ENCODE measurements at places on chromosomes 1 and 21.

- no peaks in the 10 kb centered on the region for H3K27me3 ChIP-seq
- H3K27ac ChIP-seq: no peak overlapping the region
- H3K36me3 ChIP-seq: no peaks in the 10 kb centered on the region
Measured at GRCh38 chr1:247535402-247535801, 838 bp downstream of the OR2C3 start.

DNA sequence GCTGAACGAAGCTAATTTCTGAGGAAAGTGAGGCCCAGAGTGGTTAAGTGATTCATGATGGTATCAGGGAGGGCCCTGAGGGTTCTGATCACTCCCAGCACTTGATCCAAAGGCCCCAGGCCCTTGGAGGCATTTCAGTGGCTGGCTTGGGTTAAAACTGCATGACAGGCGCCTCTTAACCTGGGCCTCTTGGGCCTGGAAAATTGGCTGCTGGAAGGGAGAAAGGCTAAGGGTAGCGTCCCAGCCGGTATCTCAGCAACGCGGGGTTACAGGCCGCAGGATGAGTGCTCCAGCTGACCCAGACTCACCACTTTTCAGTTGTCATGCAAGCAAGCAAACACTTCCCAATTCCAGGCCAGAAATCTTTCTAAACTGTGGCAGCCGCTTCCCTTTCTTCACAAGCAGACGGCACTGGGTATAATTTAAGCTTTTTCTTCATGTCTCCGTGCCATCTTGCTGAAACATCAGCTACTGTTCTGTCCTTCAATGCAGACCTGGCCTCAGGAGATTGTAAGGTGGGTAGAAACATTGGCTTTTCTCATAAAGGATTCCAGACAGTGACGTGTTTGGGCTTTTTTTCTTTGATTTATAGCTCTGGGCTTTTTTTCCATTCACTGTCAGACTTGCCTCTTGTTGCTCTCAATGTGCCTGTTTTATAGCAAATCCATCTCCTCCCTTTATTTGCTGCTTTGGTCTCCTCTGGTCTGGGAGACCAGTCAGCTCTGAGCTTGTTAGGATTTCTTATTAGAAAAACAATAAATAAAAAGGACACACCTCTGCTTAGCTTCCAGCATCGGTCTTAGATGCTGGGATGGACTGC, 229.1 kb downstream of the KCNJ6 start:
- H3K27ac ChIP-seq: no peak overlapping the region
- H3K27me3 ChIP-seq: peaks cover 14% of the 10 kb centered on the region
- no peaks in the 10 kb centered on the region for H3K36me3 ChIP-seq
- H3K4me1 ChIP-seq: no peaks in the 10 kb centered on the region
- H3K4me3 ChIP-seq: no peak overlapping the region

- H3K4me1 ChIP-seq: peaks cover 24% of the 10 kb centered on the region
- peak overlapping the region; percentile 53 for H3K27ac ChIP-seq
- no peaks in the 10 kb centered on the region for H3K36me3 ChIP-seq
- H3K27me3 ChIP-seq: no peaks in the 10 kb centered on the region
- no peak overlapping the region for H3K4me3 ChIP-seq
Measured at GRCh38 chr1:215273838-215274516, 191.4 kb downstream of the KCNK2 start.

- H3K4me1 ChIP-seq: peaks cover 10% of the 10 kb centered on the region
- no peak for DNase-seq
Measured at GRCh38 chr1:150508982-150509381, 1.1 kb downstream of the ECM1 start.

DNA sequence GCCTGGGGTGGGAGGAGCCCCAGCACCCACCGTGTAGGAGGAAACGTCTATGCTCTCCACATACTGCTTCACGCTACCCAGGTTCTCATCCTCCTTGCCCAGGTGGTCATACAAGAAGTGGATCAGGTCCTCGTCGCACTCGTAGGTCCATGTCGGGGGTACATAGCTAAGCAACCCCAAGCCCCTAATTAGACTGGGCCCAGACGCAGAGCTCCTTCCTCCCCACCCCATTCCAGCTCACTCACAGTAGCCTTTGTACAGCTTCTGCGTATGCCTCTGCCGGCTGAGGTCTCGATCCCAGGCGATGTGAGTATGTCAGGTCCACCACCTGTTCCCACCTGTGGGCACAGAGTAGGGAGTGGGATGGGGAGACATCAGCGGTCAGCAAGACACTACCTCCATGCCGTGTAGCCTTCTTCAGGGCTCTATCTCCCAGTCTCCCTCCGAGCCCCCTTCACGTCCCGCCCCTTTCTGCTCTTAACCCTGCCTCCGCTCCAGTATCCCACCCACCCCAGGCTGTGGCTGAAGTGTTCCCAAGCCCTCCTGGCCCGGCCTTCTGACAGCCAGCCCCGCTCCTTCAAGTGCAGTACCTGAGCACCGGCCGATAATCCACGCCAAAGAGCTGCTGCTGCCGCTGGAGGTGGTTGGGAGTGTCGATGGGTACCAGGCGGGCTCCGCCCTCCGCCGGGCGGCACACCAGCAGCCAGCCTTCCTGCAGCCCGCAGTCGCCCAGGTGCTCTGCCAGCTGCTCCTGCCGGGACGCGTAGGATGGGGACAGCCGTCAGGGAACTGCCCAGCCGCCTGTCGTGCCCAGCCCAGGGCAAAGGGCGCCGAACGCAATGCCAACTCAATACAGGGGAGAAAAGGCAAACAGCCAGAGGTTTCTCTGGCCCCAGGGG, 919 bp downstream of the HECTD3 start:
- H3K27ac ChIP-seq: no peak overlapping the region
- peaks cover 40% of the 10 kb centered on the region for H3K36me3 ChIP-seq
- peak; percentile 24 for DNase-seq
- peak overlapping the region; percentile 79 for H3K4me3 ChIP-seq

GRCh38 chr1:246506367-246506673, 759 bp downstream of the SMYD3 start:
- peaks cover 14% of the 10 kb centered on the region for H3K4me1 ChIP-seq
- no peaks in the 10 kb centered on the region for H3K36me3 ChIP-seq
- peak; percentile 5 for DNase-seq
- no peak overlapping the region for H3K27ac ChIP-seq
- H3K4me3 ChIP-seq: peak overlapping the region; percentile 80

GRCh38 chr1:92901699-92902405, 59.4 kb downstream of the DIPK1A start:
- no peaks in the 10 kb centered on the region for H3K4me1 ChIP-seq
- H3K27me3 ChIP-seq: peaks cover 2% of the 10 kb centered on the region
- H3K27ac ChIP-seq: no peak overlapping the region
- H3K36me3 ChIP-seq: no peaks in the 10 kb centered on the region
- DNase-seq: no peak

GRCh38 chr1:228997721-228998144, 262.5 kb downstream of the RHOU start:
- H3K4me1 ChIP-seq: no peaks in the 10 kb centered on the region
- no peaks in the 10 kb centered on the region for H3K27me3 ChIP-seq
- DNase-seq: no peak

GRCh38 chr1:207873055-207873890, 37.7 kb downstream of the CD34 start:
- H3K27ac ChIP-seq: no peak overlapping the region
- no peak for DNase-seq
- no peaks in the 10 kb centered on the region for H3K27me3 ChIP-seq
- H3K4me3 ChIP-seq: no peak overlapping the region
- no peaks in the 10 kb centered on the region for H3K36me3 ChIP-seq
- H3K4me1 ChIP-seq: no peaks in the 10 kb centered on the region

- no peaks in the 10 kb centered on the region for H3K27me3 ChIP-seq
- H3K27ac ChIP-seq: no peak overlapping the region
- no peak for DNase-seq
- H3K4me3 ChIP-seq: no peak overlapping the region
- H3K36me3 ChIP-seq: no peaks in the 10 kb centered on the region
Measured at GRCh38 chr1:213231795-213232231, 180.8 kb downstream of the RPS6KC1 start.

- no peaks in the 10 kb centered on the region for H3K36me3 ChIP-seq
- DNase-seq: peak; percentile 60
- H3K4me3 ChIP-seq: no peak overlapping the region
- no peaks in the 10 kb centered on the region for H3K27me3 ChIP-seq
- peak overlapping the region; percentile 39 for H3K27ac ChIP-seq
Measured at GRCh38 chr1:183711741-183712361, 58.7 kb upstream of the APOBEC4 start.

- no peaks in the 10 kb centered on the region for H3K4me1 ChIP-seq
- DNase-seq: no peak
- H3K27me3 ChIP-seq: no peaks in the 10 kb centered on the region
- no peaks in the 10 kb centered on the region for H3K36me3 ChIP-seq
- H3K27ac ChIP-seq: no peak overlapping the region
Measured at GRCh38 chr1:75171876-75172275, 37.7 kb downstream of the LHX8 start.

- no peak overlapping the region for H3K27ac ChIP-seq
- no peak for DNase-seq
- no peak overlapping the region for H3K4me3 ChIP-seq
- H3K36me3 ChIP-seq: no peaks in the 10 kb centered on the region
Measured at GRCh38 chr1:21379571-21379970, 60.4 kb upstream of the NBPF3 start.

GRCh38 chr1:10678852-10679251, 117.6 kb downstream of the CASZ1 start:
- peaks cover 5% of the 10 kb centered on the region for H3K27me3 ChIP-seq
- H3K4me3 ChIP-seq: no peak overlapping the region
- H3K36me3 ChIP-seq: no peaks in the 10 kb centered on the region
- H3K4me1 ChIP-seq: no peaks in the 10 kb centered on the region

- H3K27me3 ChIP-seq: no peaks in the 10 kb centered on the region
- peaks cover 14% of the 10 kb centered on the region for H3K4me1 ChIP-seq
- no peak overlapping the region for H3K27ac ChIP-seq
- no peaks in the 10 kb centered on the region for H3K36me3 ChIP-seq
- no peak overlapping the region for H3K4me3 ChIP-seq
- DNase-seq: no peak
Measured at GRCh38 chr21:35219719-35220118, 170.6 kb upstream of the RUNX1 start.

DNA sequence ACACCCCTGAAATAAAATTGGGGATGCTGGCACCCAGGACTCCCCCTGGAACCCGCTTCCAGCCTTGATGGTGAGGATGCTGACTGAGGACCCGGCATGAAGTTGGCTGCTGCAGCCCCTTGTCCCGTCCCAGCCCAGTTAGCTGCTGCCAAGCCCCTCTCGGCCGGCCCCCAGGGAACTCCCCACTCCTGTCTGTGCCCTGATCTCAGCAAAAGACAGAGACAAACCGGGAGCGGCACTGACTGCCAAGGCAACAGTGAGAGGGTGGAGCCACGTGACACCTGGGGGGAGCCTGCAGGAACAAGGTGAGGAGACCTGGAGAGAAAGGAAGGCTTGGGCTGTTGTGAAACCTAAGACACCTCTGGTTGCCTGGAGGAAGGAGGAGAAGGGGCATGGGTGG, 24.7 kb downstream of the CASZ1 start:
- DNase-seq: no peak
- H3K4me1 ChIP-seq: no peaks in the 10 kb centered on the region
- H3K36me3 ChIP-seq: no peaks in the 10 kb centered on the region
- no peak overlapping the region for H3K4me3 ChIP-seq
- H3K27ac ChIP-seq: no peak overlapping the region
- no peaks in the 10 kb centered on the region for H3K27me3 ChIP-seq

DNA sequence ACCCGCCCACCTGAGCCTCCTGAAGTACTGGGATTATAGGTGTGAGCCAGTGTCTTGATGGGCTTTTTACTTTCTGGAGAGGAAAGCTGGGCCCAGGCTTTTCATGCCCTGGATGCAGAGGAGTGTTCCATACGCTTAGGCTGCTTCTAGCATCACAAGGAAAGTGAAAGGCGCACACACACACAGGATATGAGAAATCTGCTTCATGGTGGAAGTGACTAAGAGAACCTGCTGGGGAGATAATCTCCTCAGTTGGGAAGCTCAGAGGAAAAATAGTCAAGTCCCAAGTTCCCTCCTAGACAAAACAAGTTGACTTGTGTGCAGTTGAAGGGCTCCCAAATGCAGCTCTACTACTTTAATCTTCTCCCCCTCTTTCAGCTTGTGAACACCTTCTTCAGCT, 2.2 kb downstream of the NUDC start:
- DNase-seq: peak; percentile 70
- H3K4me3 ChIP-seq: no peak overlapping the region
- H3K36me3 ChIP-seq: peaks cover 11% of the 10 kb centered on the region
- peak overlapping the region; percentile 71 for H3K27ac ChIP-seq

All from endothelial cell of umbilical vein (primary cell).